Esophagus squamous epithelium (tissue), 5 donors: ENCODE measurements at places on chromosomes 6 and 20.

DNA sequence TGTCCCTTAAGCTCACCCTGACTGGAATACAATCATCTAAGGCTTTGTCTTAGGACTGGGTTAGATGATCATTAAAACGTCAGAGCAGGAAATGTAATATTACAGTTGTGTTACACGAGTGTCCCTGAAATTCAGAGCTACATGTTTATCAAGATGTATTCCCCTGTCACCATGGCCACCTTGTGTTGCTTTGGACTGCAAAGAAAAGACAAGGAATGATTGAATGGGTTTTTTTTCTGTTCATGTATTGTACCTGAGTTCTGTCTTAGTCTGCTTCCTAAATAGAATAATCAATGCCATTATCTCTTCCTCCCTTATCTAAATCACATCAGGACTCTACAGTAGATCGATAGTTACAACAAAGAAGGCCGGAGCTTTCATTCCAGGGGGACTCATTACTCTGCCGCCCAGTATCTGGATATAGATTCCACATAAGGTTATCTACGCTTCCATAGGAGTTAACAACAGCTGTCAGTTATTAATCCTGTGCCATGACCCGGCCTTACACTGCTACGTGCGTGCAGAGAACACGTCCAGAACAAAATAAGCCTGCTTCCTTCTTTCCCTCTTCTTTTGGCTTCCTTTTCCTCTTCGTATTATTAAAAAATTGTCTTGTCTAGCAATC is 274.1 kb upstream of the SASH1 start:
- DNase-seq = no peak

DNA sequence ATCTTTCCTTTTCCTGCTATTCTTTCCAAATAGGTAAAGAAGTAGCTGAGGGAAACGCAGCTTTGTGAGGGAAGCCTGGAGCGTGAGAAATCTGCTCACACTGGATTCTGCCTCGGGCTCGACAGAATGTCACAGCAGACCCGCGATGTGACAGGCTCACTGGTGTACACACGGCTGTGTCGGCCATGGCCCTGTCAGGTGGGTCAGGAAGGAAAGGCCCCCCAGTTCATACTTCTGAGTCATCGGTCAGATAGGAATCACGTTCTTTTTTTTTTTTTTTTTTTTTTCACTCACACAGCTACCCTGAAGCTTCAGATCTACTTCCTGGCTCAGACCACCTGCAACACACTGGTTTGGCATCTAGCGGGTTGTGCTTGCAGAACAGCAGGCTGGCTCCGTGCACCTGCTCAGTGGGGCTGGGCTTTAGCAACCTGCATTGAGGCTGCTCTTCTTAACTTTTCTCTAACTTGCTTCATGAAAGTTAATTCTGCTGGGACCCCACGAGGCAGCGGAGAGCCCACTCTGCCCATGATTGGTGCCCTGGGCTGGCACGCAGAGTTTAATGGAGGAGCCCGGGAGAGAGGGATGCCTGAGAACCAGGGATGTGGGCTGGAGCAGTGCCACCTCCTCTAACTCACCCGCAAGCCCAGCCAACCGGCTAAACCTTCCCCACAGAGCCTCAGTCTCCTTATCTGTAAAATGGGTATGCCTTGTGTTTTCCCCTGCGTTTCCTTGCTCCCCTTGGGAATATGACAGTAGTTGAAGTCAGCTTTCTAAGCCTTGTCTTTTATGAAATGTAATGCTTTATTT is 61.5 kb upstream of the FNDC1 start:
- no peak for DNase-seq

- no peak for DNase-seq
These were observed 356.7 kb downstream of the FRK start for GRCh38 chr6:115704028-115704427.

- DNase-seq = no peak
These were observed 20.8 kb downstream of the SDCBP2 start for GRCh38 chr20:1308067-1308701.

DNA sequence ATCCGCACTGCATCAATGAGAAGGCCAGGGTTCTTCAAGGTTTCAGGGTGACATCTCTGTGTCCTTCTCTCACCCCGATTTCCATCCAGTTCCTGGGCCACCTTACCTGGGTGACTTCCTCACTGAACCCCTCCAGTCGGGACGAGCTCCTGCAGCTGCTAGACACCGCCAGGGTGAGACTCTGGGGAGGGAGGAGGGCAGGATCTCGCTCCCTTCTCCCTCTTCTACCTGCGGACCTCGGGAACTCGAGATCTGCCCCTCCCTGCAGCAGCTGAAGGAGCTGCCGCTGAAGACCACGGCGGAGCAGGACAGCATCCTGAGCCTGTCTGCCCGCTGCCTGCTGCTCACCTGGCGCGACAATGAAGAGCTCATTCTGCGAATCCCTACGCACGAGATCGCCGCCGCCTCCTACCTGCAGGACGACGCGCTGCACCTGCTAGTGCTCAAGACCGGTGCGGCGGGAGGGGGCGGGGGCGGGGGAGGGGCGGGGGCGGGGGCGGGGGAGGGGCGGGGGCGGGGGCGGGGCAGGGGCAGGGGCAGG is 7.5 kb downstream of the CCM2L start:
- no peak for DNase-seq
